ENCODE measurements at places on chromosomes 12 and 14. TPM values are rescaled to one million over a fixed set of nuclear protein-coding genes. Genes with fewer than 3 reads are reported as not detected.

GRCh38 chr12:39412210-39412609 lies 30.7 kb downstream of the KIF21A start:
- DNase-seq: no peak
- no peak overlapping the region for H3K4me3 ChIP-seq
- H3K27me3 ChIP-seq: no peaks in the 10 kb centered on the region
- no peak overlapping the region for H3K27ac ChIP-seq

GRCh38 chr12:119964123-119964522 lies 24.9 kb upstream of the BICDL1 start:
- peaks cover 2% of the 10 kb centered on the region for H3K27me3 ChIP-seq
- H3K27ac ChIP-seq: no peak overlapping the region
- no peak for DNase-seq
- no peaks in the 10 kb centered on the region for H3K4me1 ChIP-seq
- H3K4me3 ChIP-seq: no peak overlapping the region

DNA sequence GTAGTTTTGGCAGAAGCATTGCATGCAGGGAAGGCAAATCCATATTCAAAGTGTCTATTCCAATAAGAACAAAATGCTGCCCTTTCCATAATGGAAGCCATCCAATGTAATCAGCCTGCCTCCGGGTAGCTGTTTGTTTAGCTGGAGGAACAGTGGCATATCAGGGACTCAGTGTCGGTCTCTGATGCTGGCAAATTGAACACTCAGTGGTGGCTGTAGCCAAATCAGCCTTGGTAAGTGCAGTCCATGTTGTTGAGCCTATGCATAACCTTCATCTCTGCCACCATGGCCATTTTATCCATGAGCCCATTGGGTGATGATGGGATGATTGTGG lies 147.8 kb upstream of the MAX start:
- H3K4me3 ChIP-seq: no peak overlapping the region
- H3K4me1 ChIP-seq: no peaks in the 10 kb centered on the region
- H3K27ac ChIP-seq: no peak overlapping the region
- no peaks in the 10 kb centered on the region for H3K27me3 ChIP-seq
- no peak for DNase-seq
- H3K36me3 ChIP-seq: no peaks in the 10 kb centered on the region

GRCh38 chr12:79326222-79326621 lies 364.5 kb downstream of the PAWR start:
- no peak overlapping the region for H3K4me3 ChIP-seq
- no peak for DNase-seq
- H3K27ac ChIP-seq: no peak overlapping the region
- H3K4me1 ChIP-seq: no peaks in the 10 kb centered on the region

GRCh38 chr14:106843386-106843785 lies 1317.0 kb downstream of the TMEM121 start:
- peak; percentile 32 for DNase-seq
- H3K4me1 ChIP-seq: peaks cover 20% of the 10 kb centered on the region
- H3K27ac ChIP-seq: peak overlapping the region; percentile 78
- no peaks in the 10 kb centered on the region for H3K27me3 ChIP-seq
- peak overlapping the region; percentile 80 for H3K4me3 ChIP-seq

DNA sequence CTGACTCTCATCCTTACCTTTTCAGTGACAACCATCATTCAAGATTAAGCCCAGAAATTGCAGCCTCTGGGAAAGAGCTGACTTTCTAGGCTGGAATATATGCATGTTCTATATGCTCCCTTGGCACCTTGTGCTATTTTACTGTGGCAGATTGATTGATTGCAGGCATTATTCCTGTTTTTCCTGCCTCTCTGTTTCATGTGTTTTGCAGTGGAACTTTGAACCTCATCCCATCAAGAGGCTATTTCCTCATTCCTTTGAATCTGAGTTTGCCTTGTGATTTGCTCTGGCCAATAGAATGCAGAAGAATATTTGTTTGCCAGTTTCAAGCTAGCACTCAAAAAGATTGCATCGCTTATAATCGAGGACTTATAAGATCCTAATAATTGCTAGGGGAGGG lies 174.8 kb upstream of the DCN start:
- H3K36me3 ChIP-seq: no peaks in the 10 kb centered on the region
- peaks cover 4% of the 10 kb centered on the region for H3K27me3 ChIP-seq
- H3K27ac ChIP-seq: no peak overlapping the region
- no peak for DNase-seq

DNA sequence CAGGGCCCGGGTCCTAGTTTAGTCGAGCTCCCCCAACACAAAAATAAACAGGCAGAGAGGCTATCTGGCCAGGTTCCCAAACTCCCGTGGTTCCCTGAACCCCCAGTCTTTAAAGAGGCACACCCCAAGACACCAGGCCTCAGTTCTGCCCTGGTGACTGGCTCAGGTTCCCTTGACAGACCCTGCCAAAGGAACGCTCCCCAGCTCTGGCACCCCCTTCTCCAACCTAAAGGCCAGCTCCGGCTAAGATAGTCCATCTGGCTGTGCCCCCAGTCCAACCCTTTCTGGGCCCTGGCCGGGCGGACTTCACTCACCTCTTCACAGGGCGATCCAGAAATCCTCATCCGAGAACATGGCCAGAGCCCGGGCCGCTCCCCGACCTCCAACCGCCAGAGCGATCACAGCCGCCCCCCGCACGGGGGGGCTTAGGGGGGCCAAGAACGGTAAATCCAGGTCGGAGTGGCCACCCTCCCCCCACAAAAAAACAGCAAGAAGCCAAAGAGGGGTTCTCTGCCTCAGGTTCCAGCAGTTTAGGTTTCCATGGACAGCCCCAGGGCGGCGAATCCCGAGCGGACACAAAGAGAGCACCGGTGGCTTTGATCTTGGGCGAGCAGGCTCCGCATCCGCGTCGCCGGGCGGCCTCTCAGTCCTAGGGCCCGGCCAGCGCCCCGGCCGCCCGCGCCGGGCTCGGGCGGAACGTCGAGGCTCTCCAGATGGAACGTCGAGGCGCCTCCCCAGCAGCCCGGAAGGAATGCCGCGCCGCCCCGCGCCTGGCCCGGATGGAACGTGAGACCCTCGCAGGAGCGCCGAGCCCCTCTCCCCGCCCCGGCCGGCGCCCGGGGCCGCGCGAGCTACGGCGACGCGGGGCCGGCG lies 1.1 kb downstream of the KMT2D start:
- peak overlapping the region; percentile 68 for H3K4me3 ChIP-seq
- peak; percentile 53 for DNase-seq
- H3K36me3 ChIP-seq: peaks cover 8% of the 10 kb centered on the region
- peak overlapping the region; percentile 77 for H3K27ac ChIP-seq

- no peaks in the 10 kb centered on the region for H3K36me3 ChIP-seq
- H3K27ac ChIP-seq: no peak overlapping the region
Measured at GRCh38 chr14:65476273-65476941, 63.9 kb downstream of the FUT8 start.

- no peaks in the 10 kb centered on the region for H3K36me3 ChIP-seq
- H3K4me1 ChIP-seq: no peaks in the 10 kb centered on the region
- no peak overlapping the region for H3K4me3 ChIP-seq
- no peak overlapping the region for H3K27ac ChIP-seq
- H3K27me3 ChIP-seq: no peaks in the 10 kb centered on the region
Measured at GRCh38 chr12:11408096-11408495, 12.7 kb upstream of the PRB2 start.

DNA sequence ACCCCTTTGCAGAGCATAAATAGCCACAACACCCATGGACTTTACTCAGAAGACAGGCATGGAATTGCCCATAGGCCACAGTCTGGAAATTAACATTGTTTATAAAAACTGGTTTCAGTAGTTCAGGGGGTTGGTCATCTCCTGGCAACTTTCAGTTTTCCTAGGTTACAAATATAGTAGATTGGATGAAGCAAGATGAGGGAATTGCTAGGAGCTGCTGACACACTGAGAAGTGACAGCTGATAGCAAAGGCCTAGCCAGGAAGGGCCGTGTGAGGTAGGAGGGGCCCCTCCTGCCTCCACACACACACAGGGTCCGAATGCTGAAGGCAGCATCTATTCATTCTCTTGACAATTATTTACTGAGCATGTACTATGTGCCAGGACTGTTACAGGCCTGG lies 8.3 kb downstream of the GALNT16 start:
- H3K4me1 ChIP-seq: no peaks in the 10 kb centered on the region
- H3K4me3 ChIP-seq: no peak overlapping the region
- no peak for DNase-seq
- no peaks in the 10 kb centered on the region for H3K36me3 ChIP-seq

GRCh38 chr14:102056694-102057442 lies 30.0 kb downstream of the HSP90AA1 start:
- H3K27me3 ChIP-seq: no peaks in the 10 kb centered on the region
- no peaks in the 10 kb centered on the region for H3K36me3 ChIP-seq
- no peak for DNase-seq
- no peak overlapping the region for H3K4me3 ChIP-seq
- H3K4me1 ChIP-seq: peaks cover 32% of the 10 kb centered on the region

GRCh38 chr14:82889701-82890100 lies 1356.0 kb upstream of the SEL1L start:
- no peak overlapping the region for H3K27ac ChIP-seq
- no peak overlapping the region for H3K4me3 ChIP-seq
- no peaks in the 10 kb centered on the region for H3K27me3 ChIP-seq
- no peaks in the 10 kb centered on the region for H3K36me3 ChIP-seq

- H3K4me1 ChIP-seq: peaks cover 98% of the 10 kb centered on the region
- no peaks in the 10 kb centered on the region for H3K27me3 ChIP-seq
- peaks cover 12% of the 10 kb centered on the region for H3K36me3 ChIP-seq
- no peak overlapping the region for H3K4me3 ChIP-seq
- H3K27ac ChIP-seq: peak overlapping the region; percentile 3
Measured at GRCh38 chr14:91392623-91393303, 24.9 kb downstream of the CCDC88C start.

DNA sequence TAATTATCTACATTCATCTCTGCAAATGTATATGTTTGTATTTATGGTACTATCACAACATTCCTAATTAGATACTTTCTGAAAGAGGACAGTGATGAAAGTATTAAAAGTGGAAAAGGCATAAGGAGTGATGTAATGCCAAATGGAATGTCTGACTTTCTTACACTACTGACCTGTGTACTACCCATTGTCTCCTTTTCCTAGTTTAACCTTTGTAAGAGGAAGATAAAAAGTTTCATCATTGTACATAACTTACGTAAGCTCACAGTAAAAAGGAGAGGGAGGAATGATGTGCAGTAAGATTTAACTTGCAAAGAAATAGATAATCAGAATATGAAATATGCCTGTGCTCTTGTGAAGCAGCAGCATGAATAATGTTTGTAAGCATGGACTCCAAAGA lies 55.9 kb downstream of the SOX5 start:
- no peak overlapping the region for H3K4me3 ChIP-seq
- H3K4me1 ChIP-seq: no peaks in the 10 kb centered on the region
- DNase-seq: no peak
- no peaks in the 10 kb centered on the region for H3K27me3 ChIP-seq

GRCh38 chr12:47739979-47740378 lies 14.7 kb upstream of the ENDOU start:
- peaks cover 33% of the 10 kb centered on the region for H3K4me1 ChIP-seq
- H3K27me3 ChIP-seq: peaks cover 6% of the 10 kb centered on the region
- no peaks in the 10 kb centered on the region for H3K36me3 ChIP-seq
- no peak for DNase-seq
- no peak overlapping the region for H3K4me3 ChIP-seq
- H3K27ac ChIP-seq: peak overlapping the region; percentile 51

GRCh38 chr12:94103986-94104385 lies 44.4 kb upstream of the PLXNC1 start:
- H3K27ac ChIP-seq: no peak overlapping the region
- no peak overlapping the region for H3K4me3 ChIP-seq
- DNase-seq: no peak
- peaks cover 15% of the 10 kb centered on the region for H3K4me1 ChIP-seq
- H3K27me3 ChIP-seq: peaks cover 3% of the 10 kb centered on the region

DNA sequence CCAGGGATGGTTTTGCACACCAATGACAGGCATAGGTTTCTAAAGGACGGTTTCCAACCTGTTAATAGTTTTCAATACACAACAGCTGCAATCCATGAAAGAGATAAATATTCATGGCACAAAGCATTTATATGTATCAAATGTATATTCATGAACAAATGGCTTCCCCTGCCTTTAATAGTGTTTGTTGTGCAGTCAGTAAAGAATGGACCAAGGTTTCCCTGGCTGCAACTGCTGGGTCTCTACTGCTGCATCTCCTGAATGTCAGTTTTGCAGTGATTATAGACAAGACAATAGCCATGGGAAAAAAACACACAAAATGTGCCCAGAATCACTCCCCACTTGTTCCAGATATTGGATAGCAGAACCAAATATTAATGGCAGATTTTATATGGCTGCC lies 284.1 kb downstream of the BTG1 start:
- no peaks in the 10 kb centered on the region for H3K4me1 ChIP-seq
- no peak overlapping the region for H3K27ac ChIP-seq
- no peaks in the 10 kb centered on the region for H3K27me3 ChIP-seq
- no peak for DNase-seq

DNA sequence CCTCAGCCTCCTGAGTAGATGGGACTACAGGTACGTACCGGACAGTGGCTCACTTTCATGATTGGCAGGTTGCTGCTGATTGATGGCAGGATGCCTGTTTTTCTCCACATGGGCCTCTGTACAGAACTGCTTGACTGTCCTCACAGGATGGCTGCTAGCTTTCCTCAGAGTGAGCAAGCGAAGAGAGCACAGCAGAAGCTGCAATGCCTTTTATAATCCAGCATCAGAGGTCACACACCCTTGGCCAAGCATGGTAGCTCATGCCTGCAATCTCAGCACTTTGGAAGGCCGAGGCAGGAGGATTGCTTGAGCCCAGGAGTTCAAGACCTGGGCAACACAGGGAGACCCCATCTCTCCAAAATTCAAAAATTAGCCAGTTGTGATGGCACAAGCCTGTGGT lies 31.0 kb downstream of the ARF6 start:
- no peak for DNase-seq
- H3K4me3 ChIP-seq: no peak overlapping the region
- H3K27me3 ChIP-seq: no peaks in the 10 kb centered on the region
- H3K4me1 ChIP-seq: no peaks in the 10 kb centered on the region

DNA sequence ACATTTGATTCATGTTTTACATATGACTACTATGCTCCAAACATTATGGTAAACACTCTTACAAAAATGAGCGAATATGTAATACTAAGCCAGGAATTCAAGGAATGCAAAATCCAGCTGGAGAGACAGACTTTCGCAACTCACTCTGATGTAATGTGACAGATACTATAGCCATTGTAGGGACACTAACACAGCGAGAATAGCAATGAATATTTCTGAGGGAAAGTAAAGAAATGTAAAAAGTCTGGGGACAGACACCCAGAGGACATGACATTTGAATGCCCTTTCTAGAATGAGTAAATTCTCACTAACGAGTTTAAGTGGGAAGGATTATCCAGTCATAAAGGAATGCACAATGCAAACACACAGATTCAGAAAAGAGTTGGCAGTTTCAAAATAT lies 121.9 kb downstream of the PIK3C2G start:
- H3K27ac ChIP-seq: no peak overlapping the region
- no peaks in the 10 kb centered on the region for H3K4me1 ChIP-seq
- no peaks in the 10 kb centered on the region for H3K36me3 ChIP-seq
- H3K4me3 ChIP-seq: no peak overlapping the region
- no peak for DNase-seq

Gene FZD10
- not detected for total RNA-seq

Gene KRT7
- total RNA-seq: 0.54 TPM

Gene INHBC
- total RNA-seq: 0.35 TPM

Gene NRIP2
- total RNA-seq: not detected

Gene TMEM19
- 18.9 TPM for total RNA-seq

Gene NANOG
- not detected for total RNA-seq

Gene NYNRIN
- 0.23 TPM for total RNA-seq
